AG08396 (cell line): ENCODE measurements at places on chromosomes 11 and 22.

DNA sequence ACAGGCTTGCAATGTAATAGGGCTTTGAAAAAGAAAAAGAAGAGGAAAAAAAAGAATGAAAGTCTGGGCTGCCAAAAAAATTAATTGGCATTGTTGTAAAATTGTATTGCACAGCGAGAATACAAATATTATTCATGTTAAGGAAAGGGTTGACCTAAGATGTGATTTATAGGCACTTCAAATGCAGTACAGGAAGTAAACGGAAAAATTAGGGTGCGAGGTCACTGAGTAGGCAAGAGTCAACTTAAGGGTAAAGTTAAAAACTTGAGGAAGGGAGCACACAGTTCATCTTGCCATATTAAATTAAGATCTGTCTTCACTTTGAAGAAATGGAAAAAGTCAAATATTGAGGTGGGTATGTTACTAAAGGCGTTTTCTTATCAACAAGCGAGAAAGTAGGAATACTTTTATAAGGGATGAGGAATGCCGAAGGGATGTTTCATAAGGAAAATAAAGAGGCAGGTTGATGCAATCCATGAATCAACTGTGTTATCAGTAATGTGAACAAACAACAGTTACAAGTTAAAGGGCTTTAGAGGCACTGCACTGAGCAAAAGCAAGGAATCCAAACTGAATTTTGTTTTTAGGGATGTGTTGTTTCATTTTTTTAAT, 123.0 kb downstream of the WT1 start:
- no peak for DNase-seq

GRCh38 chr11:122642472-122642922, 13.0 kb upstream of the UBASH3B start:
- peak; percentile 69 for DNase-seq

GRCh38 chr11:111305162-111305802, 6.9 kb downstream of the POU2AF3 start:
- DNase-seq, result no peak

DNA sequence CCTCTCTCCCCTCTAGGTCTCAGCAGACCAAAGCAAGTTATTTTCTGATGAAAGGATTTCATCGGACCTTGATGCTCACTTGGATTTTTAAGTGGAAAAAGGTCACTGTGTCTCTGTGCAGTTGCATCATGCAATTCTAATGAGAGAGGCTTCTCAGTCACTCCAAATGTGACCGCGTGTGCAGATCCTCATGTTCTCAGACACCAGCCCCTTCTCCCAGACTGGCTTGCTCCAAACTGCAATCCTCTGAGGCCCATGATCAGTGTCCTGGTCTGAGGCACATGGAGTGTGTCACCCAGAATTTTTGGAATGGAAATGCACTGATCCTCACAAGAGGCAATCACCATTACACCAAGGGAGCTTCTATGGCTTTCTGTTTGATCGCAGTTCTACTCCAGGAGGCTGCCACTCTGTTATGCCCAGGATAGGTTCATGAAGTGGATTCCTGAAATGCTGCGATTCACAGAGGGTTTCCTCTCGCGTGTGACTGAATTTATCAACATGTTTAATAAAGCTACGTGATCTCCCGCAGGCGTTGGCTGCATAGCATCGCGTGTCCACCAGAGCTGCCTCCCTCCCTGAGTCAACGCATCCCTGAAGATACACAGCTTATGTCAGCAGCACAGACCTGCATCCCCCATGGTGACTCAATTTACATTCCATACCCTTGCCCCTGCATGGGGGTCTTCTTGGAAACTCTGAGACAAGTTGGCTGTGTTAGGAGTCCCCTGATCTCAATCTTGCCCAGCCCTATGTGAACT, 544.6 kb upstream of the B3GAT1 start:
- no peak for DNase-seq

DNA sequence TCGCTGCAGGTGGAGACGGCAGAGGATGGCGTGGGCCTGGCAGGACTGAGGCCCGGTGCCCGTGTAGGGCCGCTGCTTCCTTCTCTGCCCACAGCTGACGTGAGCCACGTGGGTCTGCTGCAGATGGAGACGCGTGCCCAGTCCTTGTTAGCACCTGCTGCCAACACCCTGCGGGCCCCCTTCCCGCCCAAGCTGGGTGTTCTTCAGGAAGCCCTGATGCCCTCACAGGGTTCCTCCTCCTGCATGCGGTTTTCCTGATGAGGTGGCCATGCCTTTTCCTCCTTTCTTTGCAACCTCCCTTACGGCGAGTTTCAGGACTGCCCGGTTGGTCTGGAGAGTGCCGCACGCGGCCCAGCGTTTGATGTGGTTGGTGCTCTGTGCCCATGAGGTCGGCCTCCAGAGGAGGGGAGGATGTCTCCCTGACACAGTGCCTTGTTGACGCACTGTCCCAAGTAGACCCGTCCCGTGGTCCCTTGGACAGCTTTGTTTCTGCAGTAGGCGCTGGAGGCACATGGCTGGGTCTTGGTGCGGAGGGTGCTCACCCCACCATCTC, 44.7 kb downstream of the AP2A2 start:
- no peak for DNase-seq

- DNase-seq, result no peak
Observed at GRCh38 chr11:117417856-117418255, 90.2 kb downstream of the CEP164 start.

DNA sequence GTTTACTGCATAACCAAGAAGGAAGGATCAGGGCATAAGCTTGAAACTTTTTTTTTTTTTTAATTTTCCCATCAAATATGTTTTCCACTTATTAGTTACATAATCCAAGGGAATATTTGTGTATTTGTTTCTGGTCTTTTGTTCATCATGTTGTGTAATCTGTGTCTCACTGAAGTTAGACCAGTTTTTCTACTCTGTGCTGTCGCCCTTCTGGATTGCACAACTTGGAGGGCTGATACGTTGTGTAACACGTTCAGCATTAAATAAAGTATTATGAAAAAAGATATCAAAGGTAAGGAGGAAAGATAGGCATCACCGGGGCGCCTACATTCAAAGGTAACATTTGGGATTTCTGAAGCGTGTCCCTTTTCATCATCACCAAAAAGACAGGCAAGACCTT, 3.3 kb upstream of the E2F8 start:
- DNase-seq, result no peak

- no peak for DNase-seq
Observed at GRCh38 chr22:30402028-30402765, 5.4 kb downstream of the SEC14L2 start.

DNA sequence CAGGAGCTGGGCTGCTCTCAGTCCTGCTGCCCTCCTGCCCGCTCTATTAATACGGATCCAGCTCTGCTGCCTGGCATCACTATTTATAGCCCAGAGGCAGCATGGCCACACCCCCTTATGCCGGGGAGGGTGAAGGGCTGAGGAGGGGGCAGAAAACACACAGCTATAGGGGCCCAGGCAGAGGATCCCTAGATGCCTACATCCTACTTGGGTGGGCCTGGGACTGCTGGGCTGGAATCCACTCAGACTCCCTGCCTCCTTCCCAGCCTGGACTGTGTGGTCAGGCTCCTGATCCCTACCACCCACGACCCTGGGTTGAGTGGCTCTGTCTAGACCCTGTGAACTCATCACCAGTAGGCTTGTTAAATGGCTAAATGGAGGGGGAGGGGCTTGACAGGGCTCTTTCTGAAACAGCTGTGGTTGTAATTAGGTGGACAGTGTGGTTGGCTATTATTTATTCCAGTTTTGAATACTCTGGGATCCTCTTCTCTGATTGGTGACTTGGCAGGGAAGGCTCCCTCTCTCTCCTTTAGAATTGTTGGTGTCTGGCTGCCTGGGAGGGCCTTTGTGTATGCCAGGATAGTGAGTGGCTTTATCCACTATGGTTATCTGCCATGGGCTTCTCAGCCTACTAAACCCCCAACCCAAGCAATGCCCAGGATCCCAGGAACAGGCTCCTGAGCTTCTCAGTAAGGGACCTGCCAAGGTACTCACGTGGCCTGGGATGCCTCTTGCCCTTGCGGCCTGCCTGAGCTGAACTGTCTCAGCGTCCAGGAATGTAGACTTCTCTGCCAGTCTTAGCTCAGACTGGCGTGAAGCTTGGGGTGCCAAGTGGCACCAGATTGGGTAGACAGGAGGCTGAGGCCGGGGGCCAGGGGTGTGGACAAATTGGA, 15.2 kb downstream of the PHLDB1 start:
- peak; percentile 78 for DNase-seq

DNA sequence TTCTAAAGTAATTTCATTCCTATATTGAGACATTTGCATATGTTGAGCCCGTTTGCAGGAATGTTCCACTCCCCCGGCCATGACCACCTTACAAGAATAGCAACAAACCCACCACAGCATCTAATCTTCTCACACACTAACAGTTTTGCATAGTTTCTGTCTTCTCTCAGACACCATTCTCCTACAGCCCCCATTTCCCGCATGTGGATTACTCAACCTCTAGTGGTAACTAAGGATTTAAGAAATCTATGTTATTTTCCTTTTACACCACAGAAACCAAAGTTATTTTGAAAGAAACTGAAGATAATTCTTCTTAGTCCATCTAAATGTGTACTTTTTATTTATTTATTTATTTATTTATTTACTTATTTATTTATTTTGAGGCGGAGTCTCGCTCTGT, 2.3 kb downstream of the MS4A4E start:
- DNase-seq, result no peak

GRCh38 chr11:131037873-131038272, 121.6 kb upstream of the SNX19 start:
- DNase-seq, result no peak

DNA sequence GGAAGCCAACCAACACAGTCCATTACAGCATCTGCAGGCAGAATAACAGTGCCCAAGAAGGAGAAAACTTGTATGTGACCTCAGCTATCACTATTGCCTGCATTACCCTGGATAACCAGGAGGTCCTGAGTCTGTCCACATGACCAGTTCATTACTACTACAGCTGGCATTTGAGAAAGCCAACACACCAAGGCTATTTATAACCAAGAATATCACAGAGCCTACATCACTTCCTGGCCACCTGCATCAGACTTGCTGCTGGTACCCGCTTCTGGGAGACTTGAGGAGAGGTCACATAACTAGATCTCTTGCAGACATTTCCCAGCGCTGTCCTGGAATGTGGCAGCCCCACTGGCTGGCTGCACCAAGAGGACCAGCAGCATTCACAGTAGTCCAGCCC, 11.1 kb upstream of the OR56B4 start:
- no peak for DNase-seq

GRCh38 chr11:101582989-101583250, 887 bp downstream of the TRPC6 start:
- DNase-seq, result no peak

GRCh38 chr11:110474578-110474977, 44.8 kb downstream of the FDX1 start:
- DNase-seq, result no peak

GRCh38 chr22:28885939-28886338, 2.6 kb downstream of the ZNRF3 start:
- DNase-seq, result no peak

DNA sequence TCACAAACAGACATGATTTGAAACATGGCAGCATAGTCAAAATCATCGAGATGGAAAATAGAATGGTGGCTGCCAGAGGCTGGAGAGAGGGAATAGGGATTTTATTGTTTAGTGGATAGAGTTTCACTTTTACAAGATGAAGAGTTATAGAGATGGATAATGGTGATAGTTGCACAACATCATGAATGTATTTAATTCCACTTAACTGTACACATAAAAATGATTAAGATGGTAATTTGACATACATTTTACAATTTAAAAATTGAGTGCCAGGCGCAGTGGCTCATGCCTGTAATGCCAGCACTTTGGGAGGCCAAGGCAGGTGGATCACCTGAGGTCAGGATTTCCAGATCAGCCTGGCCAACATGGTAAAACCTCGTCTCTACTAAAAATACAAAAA, 21.2 kb downstream of the TTC28 start:
- DNase-seq, result no peak

DNA sequence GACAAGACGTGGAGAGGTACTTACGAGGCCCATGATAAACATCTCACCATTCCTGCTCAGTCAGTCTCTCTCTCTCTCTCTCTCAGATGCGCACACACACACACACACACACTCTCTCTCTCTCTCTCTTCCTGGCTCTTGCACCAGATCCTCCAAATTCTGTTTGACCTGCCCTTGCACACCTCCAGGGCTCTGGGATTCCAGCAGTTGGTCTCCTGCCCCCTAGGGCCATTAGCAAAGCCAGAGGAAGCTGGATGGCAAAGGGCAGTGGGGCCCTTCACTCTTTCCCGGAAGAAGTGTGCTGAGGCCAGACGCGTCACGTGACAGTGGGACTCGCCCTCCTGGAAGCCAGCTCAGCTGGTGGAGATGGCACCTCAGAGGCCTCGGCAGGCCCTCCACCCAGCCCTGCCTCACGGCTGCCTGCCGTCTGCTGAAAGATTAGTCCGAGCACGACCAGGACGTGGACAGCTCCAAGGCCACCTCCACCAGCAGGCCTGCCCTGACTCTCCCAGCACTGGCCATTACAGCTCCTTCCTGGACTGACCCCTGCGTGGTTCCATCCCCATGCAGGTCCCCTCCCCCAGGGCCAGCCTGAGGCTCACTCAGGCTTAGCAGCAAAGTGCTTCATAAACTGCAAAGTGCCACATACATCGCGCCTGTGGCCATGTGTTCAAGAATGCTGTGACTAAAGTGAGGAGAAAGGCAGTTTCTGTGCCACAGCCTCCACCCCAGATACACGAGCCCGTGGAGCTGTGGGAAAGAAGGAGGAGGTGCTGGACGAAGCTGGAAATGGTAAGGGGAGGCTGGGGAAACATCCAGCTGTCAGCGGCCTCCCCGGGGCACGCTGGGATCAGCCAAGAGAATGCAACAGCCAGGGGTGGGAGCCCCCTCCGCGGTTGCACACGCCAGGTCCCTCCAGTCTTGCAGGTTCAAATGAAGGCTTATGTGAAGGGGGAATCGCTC, 3.7 kb downstream of the PDGFB start:
- DNase-seq, result no peak

- DNase-seq, result no peak
Observed at GRCh38 chr11:69003301-69003865, 9.7 kb downstream of the MRGPRF start.

- no peak for DNase-seq
Observed at GRCh38 chr22:27757928-27758525, 43.5 kb downstream of the MN1 start.

DNA sequence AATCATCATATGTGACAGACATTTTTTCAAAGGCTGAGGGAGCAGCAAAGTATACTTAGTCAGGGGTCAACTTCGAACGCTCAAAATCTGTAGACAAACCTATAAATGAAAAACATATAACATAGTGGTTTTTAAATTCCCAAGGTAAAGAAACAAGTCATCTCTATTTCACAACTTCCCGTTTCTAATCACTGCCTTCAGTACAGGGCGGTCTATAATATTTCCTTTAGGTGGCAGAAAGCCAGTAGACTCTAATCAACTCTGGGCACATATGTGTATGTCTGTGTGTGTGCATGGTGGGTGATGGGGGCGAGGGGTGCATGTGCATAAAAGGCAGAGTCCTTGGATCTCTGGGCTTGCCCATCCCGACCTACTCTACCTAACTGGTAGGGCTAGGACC, 55.0 kb upstream of the ARFGAP3 start:
- DNase-seq, result no peak

- DNase-seq, result no peak
Observed at GRCh38 chr11:1969776-1970175, 22.6 kb downstream of the MRPL23 start.
